ENCODE measurements at places on chromosomes 13 and 19.

GRCh38 chr13:93151277-93151676, 75.3 kb upstream of the GPC6 start:
- DNase-seq: no peak

DNA sequence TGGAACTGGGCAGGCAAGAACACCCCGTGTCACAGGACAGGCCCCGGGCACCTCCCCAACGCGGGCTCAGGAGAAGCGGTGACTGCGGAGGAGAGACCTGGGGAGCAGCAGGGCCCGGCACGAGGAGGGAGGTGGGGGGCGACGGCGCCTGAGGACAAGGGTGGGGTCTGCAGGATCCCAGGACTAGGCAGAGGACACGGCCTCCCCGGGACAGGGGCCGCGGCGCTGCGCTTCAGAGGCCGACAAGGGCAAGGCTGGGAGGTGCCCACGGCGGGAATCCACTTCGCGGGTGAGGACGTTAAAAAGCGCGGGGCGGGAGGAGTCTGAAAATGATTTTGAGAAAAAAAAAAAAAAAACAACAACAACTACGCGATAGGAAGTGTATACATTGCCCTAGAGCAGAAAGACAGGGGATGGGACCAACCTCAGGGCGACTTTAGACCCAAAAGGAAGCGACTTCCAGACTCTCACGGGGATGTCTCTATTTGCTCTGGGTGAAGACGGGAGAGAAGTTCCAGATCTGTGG, 44.9 kb downstream of the ZNF611 start:
- peak; percentile 39 for DNase-seq

DNA sequence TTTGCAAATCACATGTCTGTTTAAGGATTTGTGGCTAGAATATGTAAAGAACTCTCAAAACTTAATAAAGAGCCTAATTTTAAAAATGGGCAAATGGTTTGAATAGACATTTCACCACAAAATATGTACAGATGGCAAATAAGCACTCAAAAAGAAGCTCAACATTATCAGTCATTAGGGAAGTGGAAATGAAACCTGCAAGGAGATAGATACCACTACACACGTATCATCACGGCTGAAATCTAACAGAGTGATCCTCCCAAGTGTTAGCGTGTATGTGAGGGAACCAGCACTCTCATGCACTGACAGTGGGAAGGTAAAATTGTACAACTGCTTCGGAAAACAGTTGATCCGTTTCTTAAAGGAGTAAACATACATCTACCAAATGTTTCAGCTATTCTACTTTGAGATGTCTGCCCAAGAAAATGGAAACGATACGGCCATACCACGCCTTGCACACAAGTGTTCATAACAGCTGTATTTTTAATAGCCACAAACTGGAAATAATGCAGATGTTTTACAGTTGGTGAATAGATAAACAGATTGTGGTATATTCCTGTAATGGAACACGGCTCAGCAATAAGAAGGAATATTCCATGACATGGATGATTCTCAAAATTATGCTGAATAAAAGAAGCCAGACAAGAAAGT, 14.5 kb downstream of the ARHGEF7 start:
- no peak for DNase-seq

GRCh38 chr19:6822311-6822670, 49.8 kb downstream of the VAV1 start:
- no peak for DNase-seq

- no peak for DNase-seq
Measured at GRCh38 chr13:74205313-74205690, 71.1 kb upstream of the KLF12 start.

DNA sequence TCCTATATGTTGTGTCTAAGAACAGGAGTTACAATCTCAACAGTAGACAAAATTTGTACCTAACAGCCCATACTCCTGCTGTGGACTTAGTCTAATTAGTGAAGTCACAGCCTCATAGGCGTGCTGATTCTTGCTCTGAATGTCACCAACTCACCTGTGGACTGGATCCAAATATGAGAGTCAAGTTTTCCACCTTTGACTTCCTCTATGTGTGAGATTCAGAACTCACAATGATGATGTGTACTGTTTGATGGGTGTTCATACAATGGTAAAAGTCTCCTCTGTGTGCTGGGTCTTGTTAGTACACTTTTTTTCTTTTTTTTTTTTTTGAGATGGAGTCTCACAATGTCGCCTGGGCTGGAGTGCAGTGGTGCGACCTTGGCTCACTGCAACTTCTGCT, 7.8 kb upstream of the ZNF91 start:
- no peak for DNase-seq

- no peak for DNase-seq
Measured at GRCh38 chr19:49565261-49565660, 15.1 kb downstream of the NOSIP start.

- peak; percentile 64 for DNase-seq
Measured at GRCh38 chr19:49327878-49328544, 3.0 kb upstream of the SLC6A16 start.

- DNase-seq: no peak
Measured at GRCh38 chr19:3722443-3723109, 14.4 kb downstream of the TJP3 start.

GRCh38 chr19:4609878-4610511, 29.3 kb upstream of the TNFAIP8L1 start:
- DNase-seq: no peak

Data from stimulated activated CD4-positive, alpha-beta T cell treated with anti-CD3 and anti-CD28 coated beads, Interleukin-4, amount 100 ng/mL, for 24 hours (primary cell).